ENCODE measurements at places on chromosomes 5 and 9.

GRCh38 chr5:53406630-53407316, 73.7 kb upstream of the FST start:
- DNase-seq = no peak

DNA sequence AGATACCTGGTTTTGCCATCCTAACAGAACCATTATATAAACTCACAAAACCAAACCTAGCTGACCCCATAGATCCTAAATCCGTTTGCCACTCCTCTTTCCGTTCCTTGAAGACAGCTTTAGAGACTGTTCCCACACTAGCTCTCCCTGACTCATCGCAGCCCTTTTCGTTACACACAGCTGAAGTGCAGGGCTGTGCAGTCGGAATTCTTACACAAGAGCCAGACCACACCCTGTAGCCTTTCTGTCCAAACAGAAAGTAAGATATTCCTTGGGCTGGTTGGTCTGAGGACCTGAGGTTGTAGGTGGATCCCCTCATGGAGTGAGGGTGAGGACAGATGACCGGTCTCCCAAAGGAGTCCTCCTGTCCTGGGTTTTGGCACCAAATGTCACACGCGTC, 56.7 kb upstream of the NAA35 start:
- DNase-seq = no peak

DNA sequence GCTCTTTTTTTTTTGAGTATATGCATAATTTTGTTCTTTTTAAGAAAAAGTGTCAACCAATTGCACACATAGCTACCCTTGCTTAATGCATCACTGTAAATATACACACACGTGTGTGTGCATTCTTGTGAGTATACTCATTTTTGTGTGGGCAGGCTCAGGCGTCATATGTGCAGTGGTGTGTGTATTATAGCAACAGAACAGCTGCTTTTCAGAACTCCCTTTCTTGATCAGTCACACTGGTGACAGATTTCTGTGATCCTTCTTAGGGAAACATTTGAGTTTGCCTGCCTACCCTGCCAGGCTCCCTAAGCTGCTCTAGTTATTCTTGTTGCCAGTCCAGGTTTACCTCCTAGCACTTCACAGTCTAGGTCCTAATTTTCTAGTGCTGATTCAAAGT, 287.0 kb upstream of the SEMA6A start:
- no peak for DNase-seq

GRCh38 chr9:107489144-107489673, 360 bp downstream of the KLF4 start:
- DNase-seq = peak; percentile 52

GRCh38 chr9:131595696-131596429, 50.5 kb downstream of the PRRT1B start:
- DNase-seq = no peak

DNA sequence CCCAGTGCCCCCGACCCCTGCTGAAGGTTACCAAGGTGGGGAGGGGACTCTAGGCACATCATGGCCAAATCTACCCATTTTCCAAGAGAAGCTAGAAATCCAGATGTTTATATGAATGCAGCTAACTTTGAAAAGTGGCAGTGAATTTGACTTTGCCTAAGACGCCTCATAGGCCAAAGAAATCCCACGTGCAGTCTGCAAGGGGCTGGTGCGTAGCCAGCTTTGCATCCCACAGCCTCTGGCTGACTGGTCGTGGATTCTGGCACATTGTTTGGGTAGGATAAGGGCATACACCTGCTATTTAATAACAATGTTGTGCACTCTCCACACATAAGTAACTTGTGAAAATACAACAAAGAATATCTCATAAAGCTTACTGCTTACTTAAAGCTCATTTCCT, 3.5 kb upstream of the GADD45G start:
- DNase-seq = no peak

DNA sequence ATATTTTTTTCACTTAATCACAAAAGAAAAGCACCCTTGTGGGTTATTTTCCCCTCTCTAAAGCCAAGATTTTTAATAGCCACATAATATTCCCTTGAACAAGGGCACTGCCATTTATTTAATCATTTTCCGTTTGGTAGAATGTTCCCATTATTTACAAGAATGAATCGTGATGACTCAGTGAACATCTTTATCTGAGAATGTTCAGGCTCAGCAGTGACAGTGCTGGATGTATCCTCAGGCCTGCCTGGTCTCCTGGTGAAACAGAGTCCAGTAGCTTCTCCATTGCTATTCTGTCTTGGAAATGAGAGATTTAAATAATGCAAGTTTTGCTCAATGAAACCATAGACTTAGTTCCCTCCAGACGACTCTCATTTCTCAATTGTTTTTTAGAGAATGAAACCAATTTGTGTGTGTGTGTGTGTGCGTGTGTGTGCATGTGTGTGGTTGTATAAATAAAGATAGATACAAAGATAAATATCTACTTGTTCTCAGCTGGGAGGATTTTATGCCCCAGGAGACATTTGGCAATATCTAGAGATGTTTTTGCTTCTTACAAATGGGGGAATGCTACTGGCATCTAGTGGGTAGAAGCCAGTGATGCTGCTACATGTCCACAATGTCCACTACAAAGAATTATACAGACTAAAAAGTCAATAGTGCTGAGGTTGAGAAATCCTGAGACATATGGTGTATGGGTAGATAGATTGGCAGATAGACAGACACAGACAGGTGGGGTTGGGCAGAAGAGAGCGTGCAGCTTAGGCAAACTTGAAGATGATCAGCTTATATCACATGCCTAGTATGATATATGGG, 55.0 kb downstream of the PAPPA start:
- DNase-seq = no peak
